Central memory CD4-positive, alpha-beta T cell (primary cell): ENCODE measurements at places on chromosomes 11 and 22.

DNA sequence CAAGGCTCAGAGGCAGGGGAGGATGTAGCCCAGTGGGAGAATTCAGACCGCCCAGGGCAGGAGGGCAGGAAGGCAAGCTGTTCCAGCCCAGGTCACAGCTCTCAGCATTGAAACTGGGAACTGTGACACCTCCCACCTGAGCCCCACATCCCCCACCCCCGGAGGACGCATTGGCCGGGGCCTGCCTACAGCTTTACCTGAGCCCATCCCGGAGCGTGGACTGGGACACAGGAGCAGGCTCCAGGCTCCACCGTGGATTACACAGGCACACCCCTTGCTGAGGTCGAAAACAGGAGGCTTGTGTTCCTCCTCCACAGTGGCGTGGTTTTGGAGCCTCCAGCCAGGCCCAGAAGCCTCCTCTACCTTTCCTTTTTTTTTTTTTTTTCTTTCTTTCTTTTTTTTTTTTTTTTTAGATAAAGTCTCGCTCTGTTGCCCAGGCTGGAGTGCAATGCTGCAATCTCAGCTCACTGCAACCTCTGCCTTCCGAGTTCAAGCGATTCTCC lies 9.1 kb upstream of the PGA3 start:
- DNase-seq = no peak

DNA sequence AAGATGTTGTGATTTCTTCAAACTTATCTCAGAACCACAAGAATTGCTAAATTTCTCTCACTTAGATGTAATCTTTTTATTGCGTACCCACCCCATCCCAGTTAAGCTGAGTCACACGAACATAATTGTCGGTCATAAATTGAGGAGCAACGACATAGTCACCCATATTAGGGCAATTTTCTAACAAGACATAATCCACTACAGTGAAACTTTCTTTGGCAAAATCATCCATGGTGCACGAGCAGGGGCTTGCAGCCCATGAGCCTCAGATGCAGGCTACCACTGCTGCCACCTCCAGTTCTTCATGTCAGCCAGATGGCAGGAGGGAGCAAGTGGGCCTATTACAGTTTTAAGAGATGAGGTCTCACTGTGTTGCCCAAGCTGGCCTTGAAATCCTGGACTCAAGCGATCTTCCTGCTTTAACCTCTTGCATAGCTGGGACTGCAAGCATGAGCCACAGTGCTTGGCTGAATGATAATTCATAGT lies 70.3 kb upstream of the GRK2 start:
- no peak for DNase-seq

GRCh38 chr11:102112509-102112821 lies 2.2 kb downstream of the YAP1 start:
- DNase-seq = no peak

DNA sequence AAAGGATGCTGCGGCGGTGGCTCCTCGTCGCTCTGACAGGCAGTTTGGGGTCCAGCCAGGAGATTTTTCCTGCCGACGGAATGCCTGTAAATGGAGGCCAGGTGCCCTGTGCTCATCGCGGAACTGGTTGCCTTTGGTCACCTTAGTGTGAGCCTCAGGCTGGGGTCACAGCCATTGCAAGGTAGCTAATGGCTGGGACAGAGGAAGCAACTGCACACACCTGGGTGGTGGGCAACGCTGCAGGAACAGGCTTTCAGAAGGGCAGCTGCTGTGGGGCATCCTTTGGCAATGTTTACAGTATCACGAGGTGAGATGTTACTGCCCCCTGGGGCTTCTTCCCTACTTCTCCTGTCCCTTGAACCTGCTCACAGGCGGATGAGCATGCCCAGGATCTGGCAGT lies 205.5 kb downstream of the GRIK4 start:
- no peak for DNase-seq

- DNase-seq = no peak
These were observed 931.1 kb upstream of the TENM4 start for GRCh38 chr11:80371931-80372330.

GRCh38 chr11:34501949-34502348 lies 11.6 kb downstream of the ELF5 start:
- DNase-seq = no peak

DNA sequence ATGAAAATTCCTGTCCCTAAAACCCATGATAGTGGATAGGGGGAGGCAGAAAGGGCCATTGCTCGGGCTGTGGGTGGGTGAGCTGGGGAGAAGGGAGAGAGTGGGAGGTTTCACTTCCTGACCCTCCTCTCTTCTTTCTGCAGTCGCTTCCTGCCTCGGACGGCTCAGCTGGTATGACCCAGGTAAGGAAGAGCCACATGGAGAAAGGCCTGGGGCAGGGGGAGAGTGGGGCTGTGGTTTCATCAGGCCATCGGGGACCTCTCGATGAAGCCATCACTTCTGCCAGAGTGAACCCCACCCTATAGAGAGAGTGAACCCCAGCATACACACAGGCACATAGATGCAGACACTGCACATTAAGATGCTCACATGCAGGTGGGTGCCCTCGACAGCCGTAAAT lies 12.6 kb downstream of the CD5 start:
- no peak for DNase-seq

- DNase-seq = no peak
These were observed 39.3 kb upstream of the APLNR start for GRCh38 chr11:57276169-57276970.

DNA sequence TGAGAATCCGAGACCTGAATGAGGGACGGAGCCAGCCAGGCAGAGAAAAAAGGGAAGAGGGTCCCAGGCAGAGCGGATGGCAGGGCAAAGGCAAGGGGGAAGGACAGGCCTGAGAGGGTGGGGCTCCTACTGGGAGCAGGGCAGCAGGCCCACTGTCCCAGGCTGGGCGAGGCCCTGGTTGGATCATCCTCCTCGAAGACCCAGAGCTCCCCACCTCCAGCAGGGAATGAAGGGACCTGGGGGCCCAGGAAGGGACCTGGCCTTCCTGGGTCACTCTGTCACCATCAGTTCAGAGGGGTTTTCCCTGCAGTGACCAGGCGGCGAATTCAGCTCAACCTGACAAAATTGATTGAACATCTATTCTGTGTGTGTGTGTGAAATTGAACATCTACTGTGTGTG lies 4.0 kb downstream of the CD5 start:
- DNase-seq = no peak

- DNase-seq = no peak
These were observed 29.7 kb upstream of the PICK1 start for GRCh38 chr22:38027487-38027886.

DNA sequence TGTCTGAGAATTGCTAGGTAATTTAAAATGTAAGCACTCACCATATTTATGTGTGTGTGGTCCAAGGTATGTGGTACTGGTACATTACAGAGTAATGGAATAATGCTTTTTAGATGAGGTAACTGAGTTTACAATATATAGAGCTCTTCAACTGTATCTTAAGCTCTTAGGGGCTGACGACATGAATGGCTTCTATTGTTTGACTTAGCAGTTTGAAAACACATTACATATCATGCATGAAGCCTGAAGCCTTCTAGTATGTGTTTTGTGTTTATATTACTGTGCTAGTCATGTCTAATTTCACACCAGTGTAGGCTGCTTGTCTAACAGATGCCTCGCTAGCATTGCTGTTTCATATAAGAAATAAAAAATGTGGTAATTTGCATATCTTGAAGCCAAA lies 37.2 kb downstream of the GAS2 start:
- no peak for DNase-seq

DNA sequence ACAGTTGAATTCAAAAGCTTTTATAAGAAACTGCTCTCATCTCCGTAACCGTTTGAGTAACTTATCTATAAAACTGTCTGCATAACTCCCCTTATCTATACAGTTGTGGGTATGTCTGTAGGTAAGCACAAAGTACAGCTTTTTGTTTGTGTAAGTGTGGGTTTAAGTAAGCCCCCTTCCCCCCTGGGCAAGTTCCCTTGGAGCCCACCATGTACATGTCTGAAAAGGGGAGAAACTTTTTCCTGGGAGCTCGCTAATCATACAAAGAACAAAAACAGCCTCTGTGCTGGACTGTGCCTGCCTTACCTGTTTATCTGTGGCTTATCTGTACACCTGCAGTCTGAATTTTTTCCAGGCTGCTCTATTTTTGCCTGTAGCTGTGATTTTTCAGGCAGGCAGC lies 36.3 kb upstream of the TMEM45B start:
- no peak for DNase-seq

GRCh38 chr11:123742031-123742723 lies 717 bp upstream of the ZNF202 start:
- no peak for DNase-seq

GRCh38 chr22:30326255-30326705 lies 461 bp downstream of the TBC1D10A start:
- no peak for DNase-seq

GRCh38 chr11:68503792-68504191 lies 43.2 kb downstream of the PPP6R3 start:
- DNase-seq = no peak

DNA sequence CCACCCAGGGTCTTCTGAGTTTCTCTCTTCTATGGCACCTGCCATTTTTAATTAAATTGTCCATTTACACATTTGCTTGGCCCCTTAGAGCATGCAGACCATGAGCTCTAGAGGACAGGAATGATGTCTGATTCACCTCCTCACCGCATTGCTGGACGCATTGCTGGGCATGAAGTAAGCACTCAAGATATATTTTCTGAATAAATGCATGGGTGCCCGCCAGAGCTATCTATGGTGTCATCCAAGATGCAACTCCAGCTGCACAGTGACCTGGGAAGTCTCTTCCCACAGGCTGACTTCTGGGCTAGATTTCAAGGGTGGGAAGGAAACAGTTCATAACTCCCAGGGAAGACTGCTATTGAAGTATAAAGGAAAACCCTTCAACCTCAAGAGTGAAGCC lies 66.6 kb upstream of the ASPHD2 start:
- no peak for DNase-seq

DNA sequence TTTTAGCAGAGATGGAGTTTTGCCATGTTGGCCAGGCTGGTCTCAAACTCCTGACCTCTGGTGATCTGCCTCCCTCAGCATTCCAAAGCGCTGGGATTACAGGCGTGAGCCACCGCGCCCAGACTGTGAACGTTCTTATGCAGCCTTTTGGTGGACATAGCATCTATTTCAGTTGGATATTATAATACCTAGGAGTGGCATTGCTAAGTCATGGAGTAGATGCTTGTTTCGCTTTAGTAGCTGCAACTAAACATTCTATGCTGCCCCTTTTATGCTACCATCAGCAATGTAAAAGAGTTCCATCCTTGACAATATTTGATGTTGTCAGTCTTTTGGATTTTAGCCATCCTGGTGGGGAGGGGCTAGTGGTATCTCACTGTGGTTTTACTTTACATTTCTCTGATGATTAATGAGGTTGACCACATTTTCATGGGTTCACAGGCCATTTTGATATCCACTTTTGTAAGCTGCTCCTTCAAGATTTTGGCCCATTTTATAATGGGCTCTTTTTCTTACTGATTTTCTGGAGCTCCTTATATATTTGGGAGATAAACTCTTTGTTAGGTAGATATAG lies 16.5 kb upstream of the APOBEC3A start:
- no peak for DNase-seq

- no peak for DNase-seq
These were observed 562 bp downstream of the SHANK2 start for GRCh38 chr11:71251761-71252268.

GRCh38 chr11:111660822-111661221 lies 58.6 kb downstream of the SIK2 start:
- no peak for DNase-seq

- DNase-seq = peak; percentile 73
These were observed 6.7 kb upstream of the AHNAK start for GRCh38 chr11:62553080-62553838.

- DNase-seq = no peak
These were observed 69.8 kb upstream of the KCNQ1OT1 start for GRCh38 chr11:2769409-2770095.

DNA sequence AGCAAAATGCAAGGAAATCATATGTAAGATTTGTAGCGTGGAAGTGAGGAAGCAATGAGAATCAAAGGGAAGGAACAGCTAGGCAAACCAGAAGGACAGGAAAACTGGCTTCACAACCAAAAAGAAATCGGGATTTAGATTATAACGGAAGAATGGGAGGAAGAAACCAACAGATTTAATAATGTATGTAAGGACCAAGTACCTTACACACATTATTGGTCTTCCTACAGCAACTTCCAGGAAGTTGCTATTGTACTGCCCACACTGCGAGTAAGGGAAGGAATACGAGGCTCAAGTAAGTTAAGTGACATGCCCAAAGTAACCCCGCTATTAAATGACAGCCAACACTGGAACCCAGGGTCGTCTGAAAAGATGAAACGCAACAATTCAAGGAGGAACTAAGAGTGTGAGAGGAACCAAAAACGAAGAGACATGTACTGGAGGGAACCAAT lies 473 bp downstream of the TXN2 start:
- no peak for DNase-seq

DNA sequence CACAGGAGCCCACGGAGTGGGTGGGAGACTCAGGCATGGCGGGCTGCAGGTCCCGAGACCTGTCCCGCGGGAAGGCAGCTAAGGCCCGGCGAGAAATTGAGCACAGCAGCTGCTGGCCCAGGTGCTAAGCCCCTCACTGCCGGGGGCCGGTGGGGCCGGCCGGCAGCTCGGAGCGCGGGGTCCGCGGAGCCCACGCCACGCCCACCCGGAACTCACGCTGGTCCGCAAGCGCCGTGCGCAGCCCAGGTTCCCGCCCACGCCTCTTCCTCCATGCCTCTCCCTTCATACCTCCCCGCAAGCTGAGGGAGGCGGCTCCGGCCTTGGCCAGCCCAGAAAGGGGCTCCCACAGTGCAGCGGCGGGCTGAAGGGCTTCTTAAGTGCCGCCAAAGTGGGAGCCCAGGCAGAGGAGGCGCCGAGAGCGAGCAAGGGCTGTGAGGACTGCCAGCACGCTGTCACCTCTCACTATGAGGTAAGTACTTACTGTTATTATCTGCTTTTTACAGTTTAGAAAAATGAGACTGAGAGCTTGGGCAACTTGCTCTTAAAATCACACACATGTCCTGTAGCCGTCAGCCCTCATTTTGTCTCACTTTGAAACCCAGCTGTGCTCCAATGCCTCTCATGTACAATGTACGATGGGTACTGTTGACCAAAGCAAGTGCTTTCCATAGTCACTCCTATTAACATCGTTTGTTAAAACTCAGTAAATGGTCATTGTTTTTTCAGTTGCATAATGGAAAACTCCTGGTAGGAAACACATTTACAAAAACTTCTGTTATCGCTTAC lies 12.2 kb upstream of the OR10D3 start:
- DNase-seq = no peak

DNA sequence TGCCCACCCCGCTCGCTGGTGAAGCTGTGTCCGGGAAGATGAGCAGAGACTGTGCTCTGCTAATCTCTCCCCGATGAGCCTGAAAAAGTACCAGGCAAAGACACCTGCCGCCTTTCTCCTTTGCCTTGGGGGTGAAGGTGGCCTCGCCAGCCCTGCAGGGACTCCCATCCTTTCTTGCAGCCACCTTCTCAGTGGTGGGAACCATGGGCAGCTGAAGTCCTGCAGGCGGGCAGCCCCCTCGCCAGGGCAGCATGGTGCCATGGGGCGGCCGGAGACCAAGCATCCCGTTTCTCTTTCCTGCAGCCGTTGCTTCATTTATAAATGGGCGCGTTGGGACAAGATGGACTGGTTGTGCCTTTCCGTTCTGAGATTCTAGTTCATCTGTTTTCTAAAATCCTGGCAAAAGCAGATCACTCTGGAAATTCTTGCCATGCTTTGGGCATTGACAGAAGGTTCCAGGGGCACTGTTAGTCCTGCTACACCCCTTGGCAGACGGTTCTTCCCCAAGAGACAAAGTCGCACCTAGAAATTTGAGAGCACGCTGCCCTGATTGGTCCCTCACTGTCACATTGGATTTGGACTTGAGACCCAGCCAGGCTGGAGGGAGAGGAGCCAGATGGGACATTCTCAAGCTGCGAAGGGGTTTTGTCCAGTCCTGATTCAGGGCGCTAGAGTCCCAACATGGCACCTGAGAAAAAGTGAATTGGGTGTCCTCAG lies 7.5 kb downstream of the CTTN start:
- no peak for DNase-seq

GRCh38 chr11:2870969-2871680 lies 14.4 kb downstream of the CDKN1C start:
- no peak for DNase-seq
